ENCODE measurements at places on chromosomes 6 and 20. TPM values are rescaled to one million over a fixed set of nuclear protein-coding genes. Genes with fewer than 3 reads are reported as not detected.

The GPLD1 gene
- 1.1 TPM for total RNA-seq

The ERVFRD-1 gene
- total RNA-seq, result not detected

The DLL1 gene
- total RNA-seq, result 0.19 TPM

The ITPR3 gene
- 45.8 TPM for total RNA-seq

The SSTR4 gene
- not detected for total RNA-seq

The CCN6 gene
- not detected for total RNA-seq

All from A549 treated with DMSO at 1 μM for 4 hours (cell line).